ENCODE measurements at places on chromosomes 6 and 20. TPM values are rescaled to one million over a fixed set of nuclear protein-coding genes. Genes with fewer than 3 reads are reported as not detected.

- no peak for DNase-seq
Observed at GRCh38 chr6:25447570-25447929, 168.4 kb downstream of the CARMIL1 start.

DNA sequence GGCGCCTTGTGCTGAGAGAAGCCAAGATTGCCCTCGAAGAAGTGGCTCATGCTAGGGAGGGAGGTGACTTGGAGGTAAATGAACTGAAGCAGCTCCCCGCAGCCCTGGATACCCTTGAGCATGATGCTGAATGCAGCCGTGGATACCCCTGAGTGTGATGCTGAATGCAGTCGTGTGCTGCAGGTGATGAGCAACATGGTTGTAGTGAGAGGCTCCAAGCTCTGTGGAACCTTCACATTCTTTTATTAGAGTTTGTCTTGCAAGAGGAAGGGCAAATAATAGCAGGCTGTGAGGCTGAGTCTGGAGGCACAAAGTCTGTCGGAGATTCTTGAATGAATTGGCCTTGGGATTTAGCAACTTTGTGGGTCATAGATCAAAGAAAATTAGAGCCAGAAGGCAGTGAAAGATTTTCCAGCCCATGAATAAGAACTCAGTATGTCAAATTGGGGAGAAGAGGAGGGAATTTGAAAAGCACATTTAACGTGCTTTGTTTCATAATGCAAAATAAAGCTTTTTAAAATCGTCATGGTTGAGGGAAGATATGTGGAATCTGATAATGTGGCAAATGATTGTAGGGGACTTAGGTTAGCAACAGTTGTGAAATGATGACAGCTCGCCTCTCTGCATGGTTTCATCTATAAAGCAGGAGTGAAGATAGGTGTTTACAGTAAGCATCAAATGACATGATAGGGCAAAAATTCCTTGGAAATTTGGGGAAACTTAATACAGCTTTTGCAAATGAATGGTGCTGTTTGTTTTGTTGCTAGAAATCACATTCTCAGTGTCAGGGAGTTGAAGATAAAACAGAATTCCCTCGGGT, 120.1 kb upstream of the TIAM2 start:
- no peak for DNase-seq

Gene ATP6V1G2
- 3.3 TPM for total RNA-seq

DNA sequence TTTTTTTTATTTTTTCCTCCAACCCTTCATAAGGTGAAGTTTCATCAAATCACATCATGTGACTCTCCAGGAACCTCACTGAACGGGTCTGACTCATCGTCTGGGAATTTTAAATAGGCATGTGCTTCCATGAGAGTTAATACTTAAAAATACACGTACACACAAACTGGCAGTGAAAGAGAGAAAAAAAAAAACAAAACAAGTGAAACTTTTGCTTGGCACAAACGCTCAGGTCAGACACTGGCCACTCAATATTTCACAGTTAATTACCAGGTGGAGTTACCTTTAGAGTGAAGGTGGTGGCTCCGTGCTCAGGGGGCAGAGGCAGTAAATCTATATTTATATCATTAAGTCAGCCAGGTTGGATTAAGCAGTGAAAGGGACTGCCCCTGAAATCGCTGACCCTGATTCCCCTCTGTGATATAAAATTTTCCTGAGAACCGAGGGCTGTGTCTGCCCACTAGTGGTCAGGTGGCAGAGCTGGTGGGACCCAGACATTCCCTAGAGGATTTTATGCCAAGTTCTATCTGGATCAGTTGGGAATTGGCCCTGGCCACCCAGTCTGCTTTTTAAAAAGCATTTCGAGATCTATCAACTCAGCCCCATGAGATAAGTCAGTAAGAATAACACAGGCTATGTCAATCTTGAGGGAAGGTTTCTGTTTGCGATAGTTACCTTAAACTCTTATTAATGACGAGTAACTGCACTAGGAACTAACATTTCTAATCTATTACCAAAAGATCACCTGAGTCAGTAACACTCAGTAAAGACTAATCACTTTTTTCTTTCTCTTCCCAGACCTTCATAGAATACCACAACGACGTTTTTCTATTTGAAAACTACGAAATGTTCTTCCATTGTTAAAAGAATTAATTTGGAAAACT, 259.1 kb downstream of the HDGFL1 start:
- DNase-seq = peak; percentile 22

Gene APCDD1L
- total RNA-seq = not detected

Gene C6orf15
- total RNA-seq = not detected

DNA sequence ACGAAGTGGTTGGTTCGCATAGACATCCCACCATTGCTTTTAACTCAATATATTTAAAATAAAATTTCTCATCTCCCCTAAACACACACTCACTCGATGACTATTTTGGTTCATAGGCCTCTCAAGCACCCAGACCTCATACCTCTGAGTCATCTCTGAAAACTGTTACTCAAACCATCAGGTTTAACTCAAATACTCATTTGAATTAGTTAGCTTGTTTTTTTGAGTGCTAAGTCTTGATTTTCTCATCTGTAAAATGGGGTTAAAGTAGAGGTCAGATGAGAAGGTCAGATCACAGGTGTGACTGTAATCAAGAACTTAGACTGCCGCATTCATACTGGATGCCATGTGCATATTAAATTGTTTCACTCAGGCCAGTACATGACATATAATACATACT, 243.9 kb upstream of the TENT5A start:
- DNase-seq = no peak

Gene TFAP2B
- 73.3 TPM for total RNA-seq

DNA sequence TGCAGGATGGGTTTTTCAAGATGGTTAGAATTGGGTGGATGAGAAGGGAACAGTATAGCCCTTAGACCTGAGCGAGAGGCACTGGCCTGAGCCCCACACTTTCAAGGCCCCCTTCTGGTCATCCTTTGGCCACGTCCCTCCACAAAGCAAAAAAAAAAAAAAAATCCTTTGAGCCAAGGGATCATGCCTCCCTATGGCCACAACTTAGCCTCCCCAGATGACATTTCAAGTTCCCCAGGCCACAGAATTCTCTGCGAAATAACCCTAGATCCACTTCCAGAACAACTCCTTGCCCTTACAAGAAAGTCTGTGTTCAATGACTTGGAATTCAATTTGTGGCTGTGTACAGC, 30.4 kb downstream of the ELOVL2 start:
- no peak for DNase-seq

DNA sequence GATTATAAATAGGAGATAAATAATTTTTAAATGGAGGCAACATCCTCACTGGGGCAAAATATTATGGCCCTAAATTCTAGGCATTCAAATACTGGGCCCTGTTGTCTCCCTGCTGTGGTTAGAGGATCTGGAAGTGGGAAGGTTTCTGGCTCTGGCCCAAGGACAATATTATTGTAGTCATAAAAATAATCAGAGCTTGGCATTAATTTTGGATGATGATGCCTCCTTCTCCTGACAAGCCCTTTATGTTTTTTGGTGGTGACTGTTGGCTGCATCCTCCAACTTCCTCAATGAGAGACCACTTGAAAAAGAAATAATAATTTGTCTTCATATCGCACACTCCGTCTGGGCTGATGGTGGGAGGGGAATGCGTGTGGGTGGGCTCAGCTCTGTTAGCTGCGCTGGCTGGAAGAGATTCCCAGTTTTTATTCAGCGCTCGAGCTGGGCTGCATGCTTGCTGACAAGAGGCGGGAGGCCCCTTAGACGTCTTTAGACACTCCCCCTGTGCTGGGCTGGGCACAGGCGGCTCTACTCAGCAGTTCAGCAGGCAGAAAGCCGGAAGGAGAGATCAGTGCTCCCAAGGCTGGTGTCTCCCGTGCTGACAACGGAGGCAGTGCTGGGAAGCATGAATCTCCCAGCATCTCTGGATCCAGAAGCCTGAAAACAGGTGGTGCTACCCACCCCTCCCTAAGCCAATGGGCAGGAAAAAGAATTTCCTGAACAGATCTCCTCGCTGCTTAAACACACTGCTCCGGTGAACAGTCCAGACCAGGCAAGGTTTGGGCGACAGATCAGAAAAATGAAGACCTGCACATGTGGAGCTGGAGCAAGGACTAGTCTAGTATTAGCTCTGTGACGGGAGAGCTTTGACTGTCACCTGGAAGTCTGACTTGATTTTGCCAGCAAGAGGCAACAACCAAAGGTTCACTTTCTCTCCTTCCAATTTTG, 97.7 kb downstream of the SYCP2 start:
- DNase-seq = peak; percentile 61

DNA sequence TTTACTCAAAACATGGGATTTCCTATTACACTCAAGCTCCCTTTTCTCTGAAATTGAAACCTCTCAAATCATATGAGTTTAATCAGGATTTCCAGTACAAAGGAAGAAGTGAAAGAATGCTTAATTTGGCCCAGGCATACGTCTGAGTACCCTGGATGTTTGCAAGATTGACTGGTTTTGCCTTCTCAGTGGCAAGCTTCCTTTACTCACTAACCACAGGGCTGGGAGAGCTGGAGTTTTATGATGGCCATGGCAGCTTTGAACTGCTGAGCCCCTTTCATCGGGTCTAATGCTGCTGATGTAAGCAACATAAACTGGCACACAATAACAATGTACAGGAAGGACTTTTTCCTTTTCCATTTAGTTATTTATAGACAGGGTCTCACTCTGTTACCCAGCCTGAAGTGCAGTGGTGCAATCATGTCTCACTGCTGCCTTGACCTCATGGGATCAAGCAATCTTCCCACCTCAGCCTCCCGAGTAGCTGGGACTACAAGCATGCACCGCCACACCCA, 194.8 kb downstream of the SLC35F1 start:
- DNase-seq = no peak
